ENCODE measurements at places on chromosomes 3 and 15. TPM values are rescaled to one million over a fixed set of nuclear protein-coding genes. Genes with fewer than 3 reads are reported as not detected.

The OCA2 gene
- not detected for total RNA-seq

- no peaks in the 10 kb centered on the region for H3K36me3 ChIP-seq
- no peak overlapping the region for H3K4me3 ChIP-seq
- no peaks in the 10 kb centered on the region for H3K27me3 ChIP-seq
- H3K27ac ChIP-seq: no peak overlapping the region
- no peaks in the 10 kb centered on the region for H3K4me1 ChIP-seq
Observed at GRCh38 chr15:41857316-41857715, 18.7 kb downstream of the PLA2G4B start.

DNA sequence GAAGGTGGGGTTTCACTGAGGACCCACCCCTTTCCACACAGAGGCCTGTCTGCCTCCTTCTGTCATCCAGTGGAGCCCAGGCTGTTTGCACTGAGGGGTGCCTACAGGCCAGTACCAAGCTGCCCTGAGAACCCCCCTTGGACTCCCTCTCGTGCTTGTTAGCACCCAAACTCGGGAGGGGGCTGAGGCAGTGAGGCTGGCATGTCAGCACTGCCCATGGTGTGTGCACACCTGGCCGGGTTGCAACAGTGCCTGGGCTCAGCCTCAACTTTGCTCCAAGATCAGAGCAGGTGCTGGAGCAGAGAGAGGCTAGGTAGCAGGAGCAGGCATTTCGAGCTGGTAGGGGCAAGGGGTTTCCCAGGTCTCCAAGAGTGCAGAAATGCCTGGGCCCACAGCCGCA is 90.0 kb downstream of the PIK3R4 start:
- no peak overlapping the region for H3K4me3 ChIP-seq
- H3K4me1 ChIP-seq: no peaks in the 10 kb centered on the region
- DNase-seq: no peak
- peaks cover 11% of the 10 kb centered on the region for H3K36me3 ChIP-seq

GRCh38 chr15:91482799-91483198 is 370.7 kb upstream of the SLCO3A1 start:
- H3K36me3 ChIP-seq: no peaks in the 10 kb centered on the region
- no peak overlapping the region for H3K27ac ChIP-seq
- DNase-seq: no peak
- peaks cover 6% of the 10 kb centered on the region for H3K27me3 ChIP-seq
- H3K4me3 ChIP-seq: no peak overlapping the region

The TBL1XR1 gene
- total RNA-seq: 312 TPM

The CCDC80 gene
- not detected for total RNA-seq

The GOLGA6B gene
- not detected for total RNA-seq

The CCR4 gene
- total RNA-seq: 0.17 TPM
